ENCODE measurements at places on chromosomes 6 and 20. TPM values are rescaled to one million over a fixed set of nuclear protein-coding genes. Genes with fewer than 3 reads are reported as not detected.

Gene DNMT3B
- polyA plus RNA-seq: not detected

Gene STX11
- polyA plus RNA-seq: not detected

Gene MOG
- polyA plus RNA-seq: 1.7 TPM

Gene PHF3
- polyA plus RNA-seq: 19.5 TPM

Gene MYLK2
- polyA plus RNA-seq: not detected

Gene SRSF12
- polyA plus RNA-seq: 8.6 TPM

Gene PPP1R16B
- polyA plus RNA-seq: 7.0 TPM

Gene MYB
- polyA plus RNA-seq: not detected

Gene CYP39A1
- polyA plus RNA-seq: 22.6 TPM

Gene FKBP1C
- 0.38 TPM for polyA plus RNA-seq

Gene TREM2
- not detected for polyA plus RNA-seq

Gene SNX21
- 2.8 TPM for polyA plus RNA-seq

Gene CD24
- polyA plus RNA-seq: 2.5 TPM

Gene CLPSL2
- polyA plus RNA-seq: 1.9 TPM

Gene CTCFL
- 0.63 TPM for polyA plus RNA-seq

Gene BICRAL
- 7.1 TPM for polyA plus RNA-seq

Gene SCRT2
- 0.36 TPM for polyA plus RNA-seq

Gene NCR2
- polyA plus RNA-seq: not detected

Measured in Purkinje cell (primary cell).